Activated CD4-positive, alpha-beta T cell treated with anti-CD3 and anti-CD28 coated beads, Interleukin-2, amount 50 U/mL, for 24 hours (primary cell): ENCODE measurements at places on chromosomes 4 and X.
A peak's percentile ranks its signal among the peaks of the same experiment; 100 is the strongest.

DNA sequence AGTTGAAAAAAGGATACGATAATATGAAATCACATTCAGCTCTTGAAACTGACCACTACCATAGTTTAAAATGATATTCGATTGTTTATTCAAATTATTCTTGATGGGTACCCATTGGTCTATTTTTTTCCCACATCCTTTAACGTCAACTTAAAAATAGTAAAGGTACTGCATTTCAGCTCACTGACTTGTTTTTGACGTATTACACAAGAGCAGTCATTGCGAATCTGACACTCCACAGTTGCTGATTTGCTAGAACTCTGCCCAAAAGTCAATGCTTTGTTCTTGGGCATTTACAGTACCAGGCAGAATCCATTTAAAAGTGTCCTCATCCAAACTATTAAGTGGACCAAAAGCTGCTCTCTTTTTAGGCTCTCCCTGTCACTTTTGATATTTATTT, 1.2 kb upstream of the PDS5A start:
- no peak for DNase-seq

DNA sequence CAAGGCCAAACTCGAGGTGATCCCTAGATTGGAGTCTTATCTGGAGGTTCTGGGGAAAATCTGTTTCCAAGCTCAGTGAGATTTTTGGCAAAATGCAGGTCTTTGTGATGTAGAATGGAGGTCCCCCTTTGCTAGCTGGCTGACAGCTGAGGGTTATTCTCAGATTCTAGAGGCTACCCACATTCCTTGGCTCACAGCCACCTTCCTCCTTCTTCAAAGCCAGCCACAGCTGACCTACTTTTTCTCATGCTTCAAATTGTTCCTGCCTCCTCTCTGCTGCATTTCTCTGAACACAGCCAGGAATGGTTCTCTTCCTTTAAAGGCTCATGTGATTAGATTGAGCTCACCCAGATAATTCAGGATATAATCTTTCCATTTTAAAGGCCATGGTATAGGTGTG, 86.9 kb downstream of the VCX3A start:
- no peak for DNase-seq

GRCh38 chr4:48766131-48766792, 13.8 kb downstream of the FRYL start:
- DNase-seq = no peak

- no peak for DNase-seq
These were observed 121.5 kb downstream of the PPEF1 start for GRCh38 chrX:18828832-18829404.

- DNase-seq = no peak
These were observed 108.3 kb downstream of the CDS1 start for GRCh38 chr4:84691170-84691691.

DNA sequence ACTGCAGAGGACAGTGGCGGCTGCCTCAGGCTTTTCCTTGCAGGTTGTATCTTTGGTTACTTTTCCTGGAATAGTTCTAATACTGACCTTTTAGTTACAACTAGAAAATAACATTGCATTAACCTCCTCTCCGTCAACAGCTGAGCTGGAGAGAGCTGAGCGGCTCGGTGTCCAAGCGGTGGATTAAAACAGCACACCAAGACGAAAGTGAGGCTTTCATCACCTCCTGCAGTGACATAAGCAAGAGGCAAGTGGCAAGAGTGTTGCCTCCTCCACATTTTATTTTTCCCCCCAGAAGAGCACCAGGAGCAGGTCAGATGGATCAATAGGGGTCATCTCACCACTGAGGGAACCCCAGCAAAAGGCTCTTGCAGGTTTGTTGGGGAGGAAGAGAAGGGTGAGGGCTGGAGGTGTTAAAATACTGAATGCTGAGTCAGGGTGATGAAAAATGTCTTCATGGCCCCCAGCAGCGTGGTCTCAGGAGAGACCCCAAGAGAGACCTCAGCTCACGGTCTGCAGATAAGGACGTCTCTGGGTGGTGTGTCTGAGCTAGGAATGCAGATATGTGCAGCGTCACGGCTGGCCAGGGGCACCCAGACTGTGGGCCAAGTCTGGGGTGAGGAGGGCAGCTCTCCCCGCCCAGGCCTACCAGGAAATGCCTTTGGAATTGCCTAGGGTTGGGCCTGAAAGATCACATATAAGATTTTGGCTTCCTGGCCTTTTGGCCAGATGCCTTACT, 50.3 kb downstream of the CASP3 start:
- no peak for DNase-seq

GRCh38 chrX:131262200-131262599, 26.9 kb downstream of the IGSF1 start:
- no peak for DNase-seq

- DNase-seq = no peak
These were observed 1900.8 kb upstream of the PCDH10 start for GRCh38 chr4:131248314-131248713.

DNA sequence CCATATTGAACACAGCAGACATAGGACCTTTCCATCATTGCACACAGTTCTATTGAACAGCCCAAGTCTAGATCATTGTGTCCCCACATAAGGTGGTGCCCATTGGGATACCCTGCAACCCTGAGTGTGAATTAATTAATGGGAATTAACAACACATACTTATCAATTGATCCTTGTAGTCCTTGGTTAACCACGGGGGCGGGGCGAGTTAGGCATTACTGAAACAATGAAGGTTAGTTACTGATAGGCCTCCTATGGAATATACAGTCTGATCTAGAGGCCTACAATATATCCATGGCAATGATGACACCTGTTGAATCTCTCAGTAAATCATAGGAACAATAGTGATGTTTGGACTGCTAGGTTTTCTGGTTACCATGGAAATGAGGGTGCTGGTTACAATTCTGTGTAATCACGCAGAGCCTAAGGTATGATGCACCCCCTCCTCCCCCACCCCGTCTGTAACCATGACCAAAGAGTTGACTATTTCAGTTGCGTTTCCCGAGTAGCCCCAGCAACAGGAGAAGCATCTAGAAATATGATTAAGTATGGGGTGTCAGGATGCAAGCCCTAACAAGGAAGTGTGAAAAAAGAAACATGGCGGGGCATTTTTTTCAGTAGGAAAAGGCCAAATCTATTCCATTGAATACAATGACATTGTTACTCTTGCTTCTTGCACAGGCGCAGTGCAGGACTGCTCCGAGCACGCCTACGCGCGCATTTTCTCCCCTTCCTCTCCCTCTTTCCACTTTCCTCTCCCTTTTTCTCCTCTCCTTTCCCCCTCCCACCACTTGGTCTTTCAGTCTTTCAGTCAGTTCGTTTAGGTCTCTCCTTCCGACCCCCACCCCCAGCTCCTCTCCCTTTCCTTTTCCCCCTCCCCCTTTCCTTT, 677 bp upstream of the NONO start:
- DNase-seq = peak; percentile 49

DNA sequence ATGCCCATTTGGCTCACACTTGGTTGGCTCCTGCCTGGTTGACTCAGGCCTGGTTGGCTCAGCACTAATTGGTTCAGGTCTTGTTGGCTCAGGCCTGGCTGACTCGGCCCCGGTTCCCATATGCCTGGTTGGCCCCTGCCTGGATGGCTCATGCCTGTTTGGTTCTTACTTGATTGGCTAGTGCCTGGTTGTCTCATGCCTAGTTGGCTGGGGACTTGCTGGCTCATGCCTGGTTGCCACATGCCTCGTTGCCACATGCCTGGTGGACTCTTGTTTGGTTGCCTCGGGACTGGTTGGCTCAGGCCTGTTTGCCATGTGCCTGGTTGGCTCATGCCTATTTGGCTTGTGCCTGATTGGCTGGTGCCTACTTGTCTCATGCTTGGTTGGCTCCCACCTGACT, 103.7 kb downstream of the APOOL start:
- no peak for DNase-seq

- no peak for DNase-seq
These were observed 95.4 kb downstream of the SHOX start for GRCh38 chrX:725971-726370.

DNA sequence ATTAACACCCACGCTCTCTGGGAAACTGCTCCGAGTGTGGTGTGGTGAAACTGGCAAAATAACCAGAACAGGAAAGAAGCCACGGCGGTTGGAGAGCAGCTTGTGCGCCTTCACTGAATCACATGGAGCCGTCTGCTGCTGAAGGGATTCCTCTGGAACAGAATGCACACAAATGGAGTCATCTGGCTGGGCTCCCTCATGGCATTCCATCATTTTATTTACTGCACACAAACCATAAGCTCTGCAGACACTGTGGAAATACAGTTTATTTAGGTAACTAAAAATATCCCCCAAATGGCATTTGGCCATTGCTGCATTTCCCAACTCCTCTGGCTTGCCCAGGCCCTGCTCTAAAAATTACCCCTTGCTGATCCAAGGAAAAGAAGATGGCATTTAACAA, 187.0 kb upstream of the S100G start:
- DNase-seq = no peak

- DNase-seq = no peak
These were observed 2253.2 kb upstream of the TENM3 start for GRCh38 chr4:179989975-179990374.

DNA sequence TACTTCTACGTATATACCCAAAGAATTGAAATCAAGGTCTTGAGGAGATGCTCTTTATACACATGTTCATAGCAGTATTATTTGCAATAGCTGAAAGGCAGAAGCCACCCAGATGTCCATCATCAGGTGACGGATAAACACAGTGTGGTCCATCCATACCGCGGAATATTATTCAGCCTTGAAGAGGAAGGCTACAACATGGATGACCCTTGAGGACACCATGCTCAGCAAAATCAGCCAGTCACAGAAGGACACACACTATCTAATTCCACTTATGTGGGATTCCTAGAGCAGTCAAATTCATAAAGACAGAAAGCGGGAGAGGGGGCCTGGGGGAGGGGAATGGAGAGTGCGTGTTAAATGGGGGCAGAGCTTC, 44.5 kb downstream of the RGS12 start:
- DNase-seq = no peak

DNA sequence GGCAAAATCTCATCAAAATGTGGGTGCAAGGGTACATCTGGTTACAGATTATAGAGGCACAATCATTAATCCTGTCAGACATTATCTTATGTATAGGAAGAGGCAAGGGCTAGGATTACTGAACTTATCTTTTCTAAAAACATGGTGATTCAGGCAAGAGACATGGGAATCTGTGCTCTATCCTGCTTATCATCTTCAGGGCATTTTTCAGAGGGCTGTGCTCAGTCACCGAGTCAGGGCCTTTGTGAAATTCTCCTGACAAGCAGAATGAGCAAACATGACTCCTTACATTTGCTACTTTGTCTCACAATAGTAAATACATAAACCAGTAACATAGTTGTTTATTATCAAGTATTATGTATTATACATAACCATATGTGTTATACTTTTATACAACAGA, 84.2 kb upstream of the KCTD8 start:
- DNase-seq = no peak

DNA sequence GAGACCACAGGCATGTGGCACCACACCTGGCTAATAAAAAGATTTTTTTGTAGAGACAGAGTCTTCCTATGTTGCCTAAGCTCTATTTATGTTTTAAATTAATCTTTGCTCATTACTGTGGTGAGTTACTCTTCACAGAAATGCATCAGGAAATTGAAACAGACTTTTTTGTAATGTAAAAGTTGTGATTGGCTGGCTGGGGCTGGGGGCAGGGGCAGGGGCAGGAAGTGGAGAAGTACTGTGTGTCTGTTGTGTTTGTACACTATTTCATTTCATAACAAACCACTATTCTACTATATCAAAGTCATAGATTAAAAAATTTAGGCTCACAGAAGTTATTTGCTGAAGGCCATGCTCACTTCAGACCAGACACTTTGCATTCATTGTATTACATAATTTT, 19.1 kb upstream of the ABRAXAS1 start:
- DNase-seq = no peak

- no peak for DNase-seq
These were observed 23.7 kb downstream of the FAM193A start for GRCh38 chr4:2560167-2560566.

DNA sequence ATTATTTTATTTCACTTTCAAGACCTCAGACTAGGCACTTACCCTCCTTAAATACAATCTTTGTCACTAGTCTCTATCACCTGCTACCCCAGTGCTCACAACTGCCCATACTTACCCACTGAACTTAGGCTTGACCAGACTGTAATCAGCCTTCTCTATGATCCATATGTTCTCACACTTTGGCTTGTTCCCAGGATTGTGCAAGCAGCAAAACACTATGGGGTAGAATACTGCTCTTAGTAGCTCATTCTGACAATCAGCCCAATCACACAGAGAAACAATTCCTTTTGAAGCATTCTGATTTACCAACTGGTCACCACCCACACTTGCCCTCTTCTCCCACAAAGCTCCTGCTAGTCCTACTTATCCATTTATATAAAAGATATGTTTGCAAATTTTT, 878.3 kb downstream of the FSTL5 start:
- no peak for DNase-seq

DNA sequence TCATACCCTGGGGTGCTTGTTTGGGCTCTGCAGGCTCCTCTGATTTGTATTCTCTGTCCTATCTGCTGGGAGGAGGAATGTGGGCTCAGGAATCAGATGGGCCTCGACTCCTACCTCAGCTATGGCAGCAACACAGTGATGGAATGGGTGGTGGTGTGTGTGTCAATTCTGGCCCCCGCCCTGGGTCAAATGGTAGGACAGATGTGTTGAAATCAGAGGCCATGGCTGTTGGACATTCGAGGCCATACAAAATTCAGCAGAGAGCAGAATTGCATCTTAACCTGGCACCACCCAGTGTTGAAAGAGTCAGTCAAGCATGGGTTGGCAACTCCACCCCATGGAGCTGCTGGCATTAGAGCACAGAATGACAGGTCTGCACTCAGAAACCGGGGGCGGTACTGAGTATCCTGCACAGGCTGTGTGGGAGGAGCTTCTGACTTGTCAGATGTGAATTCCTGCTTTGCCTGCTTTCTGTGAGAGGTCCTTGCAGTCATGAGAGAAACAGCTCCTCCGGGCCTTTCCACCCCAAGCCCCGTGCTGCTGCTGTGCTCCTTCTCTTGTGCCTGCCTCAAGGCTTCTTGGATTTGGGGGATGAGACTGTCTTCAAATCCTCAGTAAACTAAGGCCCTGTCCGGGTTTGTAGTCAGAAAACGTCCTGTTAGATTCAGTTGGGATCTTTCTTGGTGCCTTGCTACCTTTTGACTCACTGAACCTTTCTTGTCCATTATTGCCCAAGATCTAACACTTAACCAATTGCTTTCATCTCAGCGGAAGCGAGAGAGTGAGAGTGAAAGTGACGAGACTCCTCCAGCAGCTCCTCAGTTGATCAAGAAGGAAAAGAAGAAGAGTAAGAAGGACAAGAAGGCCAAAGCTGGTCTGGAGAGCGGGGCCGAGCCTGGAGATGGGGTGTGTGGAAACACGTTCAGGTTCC, 13.0 kb downstream of the DKC1 start:
- peak; percentile 1 for DNase-seq

DNA sequence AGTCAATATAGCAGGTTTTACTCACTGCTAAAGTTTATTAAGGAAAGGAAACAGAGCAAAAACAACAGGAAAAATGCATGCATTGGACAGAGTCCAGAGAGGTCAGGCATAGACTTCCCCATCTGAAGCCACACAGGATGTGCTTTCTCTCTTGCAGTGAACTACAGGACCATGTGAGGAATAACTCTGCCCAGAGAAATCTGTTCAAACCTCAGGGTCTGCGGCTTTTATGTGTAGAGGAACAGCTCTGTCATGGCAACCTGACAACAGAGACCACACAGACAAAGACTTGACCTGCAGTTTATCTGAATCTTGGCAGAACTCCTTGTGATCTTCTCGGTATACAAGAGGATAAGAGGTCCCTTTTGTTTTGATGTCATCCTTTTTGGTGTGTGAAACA, 46.3 kb upstream of the LONRF3 start:
- no peak for DNase-seq

GRCh38 chr4:137664046-137664387, 131.7 kb upstream of the PCDH18 start:
- no peak for DNase-seq

GRCh38 chrX:106404512-106404911, 207.3 kb upstream of the RADX start:
- DNase-seq = no peak
